Progenitor cell of endocrine pancreas (in vitro differentiated cells): ENCODE measurements at places on chromosomes 2 and 18.

GRCh38 chr2:170975127-170975942 lies 46.3 kb downstream of the GORASP2 start:
- no peak for DNase-seq
- H3K27me3 ChIP-seq: peaks cover 23% of the 10 kb centered on the region
- peak overlapping the region; percentile 64 for H3K27ac ChIP-seq
- no peak overlapping the region for H3K4me3 ChIP-seq
- H3K36me3 ChIP-seq: peaks cover 2% of the 10 kb centered on the region

- H3K27ac ChIP-seq: no peak overlapping the region
- no peaks in the 10 kb centered on the region for H3K27me3 ChIP-seq
- no peaks in the 10 kb centered on the region for H3K36me3 ChIP-seq
- peaks cover 14% of the 10 kb centered on the region for H3K4me1 ChIP-seq
- no peak overlapping the region for H3K4me3 ChIP-seq
Observed at GRCh38 chr2:50143822-50144575, 887.9 kb downstream of the NRXN1 start.

DNA sequence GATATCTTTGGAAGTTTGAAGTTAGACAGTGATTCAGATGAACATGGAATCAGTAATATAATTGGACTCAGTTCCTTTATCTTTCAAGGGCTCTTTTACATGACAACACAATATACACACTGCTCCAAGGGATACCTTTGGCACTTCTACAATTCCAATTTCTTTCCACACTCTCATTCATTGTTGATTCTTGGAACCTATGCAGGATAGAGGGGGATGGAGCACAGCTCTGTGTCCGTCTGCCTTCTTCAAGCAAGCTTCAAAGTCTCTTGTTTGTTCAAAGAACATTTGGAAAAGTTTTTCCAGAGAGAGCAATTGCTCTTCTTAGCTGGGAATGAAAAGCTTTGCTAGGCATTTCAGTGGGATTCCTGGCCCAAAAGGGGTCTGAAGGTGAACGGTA lies 276.2 kb upstream of the ZEB2 start:
- H3K27me3 ChIP-seq: no peaks in the 10 kb centered on the region
- no peak for DNase-seq
- no peak overlapping the region for H3K27ac ChIP-seq
- peaks cover 1% of the 10 kb centered on the region for H3K4me1 ChIP-seq
- no peak overlapping the region for H3K4me3 ChIP-seq

GRCh38 chr2:46794693-46795317 lies 120.8 kb downstream of the MCFD2 start:
- no peak overlapping the region for H3K4me3 ChIP-seq
- no peak for DNase-seq
- H3K27ac ChIP-seq: no peak overlapping the region
- no peaks in the 10 kb centered on the region for H3K27me3 ChIP-seq
- no peaks in the 10 kb centered on the region for H3K36me3 ChIP-seq

GRCh38 chr2:161139098-161139987 lies 20.9 kb upstream of the TANK start:
- H3K36me3 ChIP-seq: no peaks in the 10 kb centered on the region
- no peak overlapping the region for H3K4me3 ChIP-seq
- DNase-seq: no peak
- H3K27ac ChIP-seq: no peak overlapping the region

DNA sequence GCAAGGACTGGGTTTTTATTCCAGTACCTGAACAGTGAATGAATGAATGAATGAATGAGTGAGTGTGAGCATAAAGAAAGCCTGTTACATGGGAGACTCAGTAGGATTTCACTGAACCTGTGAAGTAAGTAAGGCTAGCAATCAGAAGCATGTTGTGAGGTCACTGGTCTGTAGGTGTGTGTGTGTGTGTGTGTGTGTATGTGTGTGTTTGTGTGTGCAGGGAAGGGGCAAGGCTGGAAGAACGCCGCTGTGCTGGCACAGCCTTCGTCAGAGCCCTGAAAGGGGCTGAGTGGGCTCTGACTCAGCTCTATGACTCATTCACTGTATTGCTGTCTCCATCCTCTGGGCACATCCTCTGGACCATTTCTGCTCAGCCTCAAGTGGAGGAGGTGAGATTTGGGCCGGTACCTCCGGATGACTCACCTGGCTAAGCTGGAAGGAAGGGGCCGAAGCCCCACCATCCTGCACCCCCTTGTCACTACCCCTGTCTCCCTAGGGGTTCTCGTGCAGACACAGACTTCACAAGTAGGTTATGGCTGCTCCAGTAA lies 51.4 kb upstream of the MRPL33 start:
- H3K4me1 ChIP-seq: peaks cover 5% of the 10 kb centered on the region
- DNase-seq: no peak
- no peak overlapping the region for H3K27ac ChIP-seq

GRCh38 chr2:23495661-23496114 lies 110.7 kb downstream of the KLHL29 start:
- no peaks in the 10 kb centered on the region for H3K4me1 ChIP-seq
- H3K36me3 ChIP-seq: no peaks in the 10 kb centered on the region
- peaks cover 41% of the 10 kb centered on the region for H3K27me3 ChIP-seq
- no peak overlapping the region for H3K27ac ChIP-seq
- no peak overlapping the region for H3K4me3 ChIP-seq
- no peak for DNase-seq

GRCh38 chr2:84482603-84483002 lies 23.5 kb upstream of the SUCLG1 start:
- no peak overlapping the region for H3K4me3 ChIP-seq
- DNase-seq: no peak
- H3K27me3 ChIP-seq: no peaks in the 10 kb centered on the region
- H3K4me1 ChIP-seq: peaks cover 27% of the 10 kb centered on the region
- H3K27ac ChIP-seq: peak overlapping the region; percentile 20

- no peaks in the 10 kb centered on the region for H3K27me3 ChIP-seq
- DNase-seq: no peak
- no peak overlapping the region for H3K4me3 ChIP-seq
- H3K4me1 ChIP-seq: no peaks in the 10 kb centered on the region
- no peaks in the 10 kb centered on the region for H3K36me3 ChIP-seq
Observed at GRCh38 chr2:213991453-213992108, 419.3 kb upstream of the VWC2L start.

GRCh38 chr2:132901661-132902060 lies 231.7 kb upstream of the LYPD1 start:
- no peak for DNase-seq
- peaks cover 8% of the 10 kb centered on the region for H3K4me1 ChIP-seq
- H3K36me3 ChIP-seq: no peaks in the 10 kb centered on the region
- H3K4me3 ChIP-seq: no peak overlapping the region

- H3K36me3 ChIP-seq: no peaks in the 10 kb centered on the region
- H3K4me3 ChIP-seq: no peak overlapping the region
- H3K4me1 ChIP-seq: no peaks in the 10 kb centered on the region
- no peak for DNase-seq
Observed at GRCh38 chr2:98393354-98393753, 47.1 kb downstream of the CNGA3 start.

DNA sequence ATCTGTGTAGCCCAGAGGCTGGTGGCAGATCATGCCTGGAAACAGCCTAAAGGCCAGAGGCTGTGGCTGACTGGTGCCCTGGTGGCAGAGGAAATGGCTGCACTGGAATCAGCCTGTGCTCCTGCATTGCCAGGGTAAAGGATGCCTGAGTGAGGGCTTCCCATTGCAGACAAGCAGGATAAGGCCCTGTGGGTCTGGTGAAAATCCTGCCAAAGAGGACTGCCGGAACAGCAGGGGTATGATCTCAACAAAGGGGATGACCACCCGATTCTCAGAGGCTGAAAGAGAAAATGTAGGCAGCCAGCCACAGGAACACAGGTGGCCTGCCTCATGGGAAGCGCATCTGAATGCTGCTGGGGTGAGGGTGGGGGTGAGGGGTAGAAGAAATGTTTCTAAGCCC lies 48.2 kb downstream of the FBXO48 start:
- DNase-seq: no peak
- H3K36me3 ChIP-seq: no peaks in the 10 kb centered on the region
- H3K4me1 ChIP-seq: peaks cover 7% of the 10 kb centered on the region

GRCh38 chr2:95350774-95351597 lies 51.5 kb upstream of the FAHD2A start:
- H3K27me3 ChIP-seq: peaks cover 61% of the 10 kb centered on the region
- H3K27ac ChIP-seq: no peak overlapping the region
- no peaks in the 10 kb centered on the region for H3K36me3 ChIP-seq
- DNase-seq: no peak
- no peaks in the 10 kb centered on the region for H3K4me1 ChIP-seq
- H3K4me3 ChIP-seq: no peak overlapping the region

GRCh38 chr2:237315170-237315828 lies 98.7 kb downstream of the COL6A3 start:
- H3K27me3 ChIP-seq: peaks cover 51% of the 10 kb centered on the region
- no peak overlapping the region for H3K4me3 ChIP-seq
- no peaks in the 10 kb centered on the region for H3K36me3 ChIP-seq
- peak overlapping the region; percentile 91 for H3K27ac ChIP-seq
- peak; percentile 14 for DNase-seq

GRCh38 chr2:69100220-69100723 lies 87.3 kb downstream of the ANTXR1 start:
- no peaks in the 10 kb centered on the region for H3K27me3 ChIP-seq
- no peak overlapping the region for H3K27ac ChIP-seq
- no peak for DNase-seq

- no peak overlapping the region for H3K27ac ChIP-seq
- peaks cover 3% of the 10 kb centered on the region for H3K27me3 ChIP-seq
- no peak overlapping the region for H3K4me3 ChIP-seq
- no peaks in the 10 kb centered on the region for H3K4me1 ChIP-seq
- DNase-seq: no peak
Observed at GRCh38 chr2:10947005-10947440, 35.3 kb downstream of the KCNF1 start.

GRCh38 chr2:127407091-127407490 lies 11.1 kb upstream of the PROC start:
- peak overlapping the region; percentile 40 for H3K4me3 ChIP-seq
- no peak for DNase-seq

DNA sequence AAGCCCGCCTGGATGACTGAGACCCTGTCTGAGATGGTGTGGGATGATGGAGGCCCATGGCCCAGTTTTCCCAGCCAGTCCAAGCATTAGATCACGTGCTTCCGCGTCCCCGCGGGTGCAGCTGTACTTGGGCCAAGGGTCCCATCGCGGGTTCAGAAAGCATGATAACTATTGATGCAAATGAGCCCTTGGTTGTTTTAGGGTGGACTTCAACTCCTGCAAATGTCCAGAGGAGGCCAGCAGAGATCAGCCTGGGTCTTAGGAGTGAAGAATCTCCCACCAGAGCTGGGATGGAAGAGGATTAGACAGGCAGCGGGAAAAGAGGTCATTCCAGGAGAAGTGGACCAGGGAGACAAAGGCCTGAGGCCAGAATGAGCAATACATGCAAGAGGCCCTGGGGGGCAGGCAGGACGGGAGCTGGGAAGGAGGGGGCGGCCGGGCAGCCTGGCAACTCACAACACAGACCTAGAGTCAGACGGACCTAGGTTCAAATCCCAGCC lies 89.9 kb upstream of the TMEM247 start:
- H3K36me3 ChIP-seq: no peaks in the 10 kb centered on the region
- no peak overlapping the region for H3K4me3 ChIP-seq
- H3K27ac ChIP-seq: no peak overlapping the region

DNA sequence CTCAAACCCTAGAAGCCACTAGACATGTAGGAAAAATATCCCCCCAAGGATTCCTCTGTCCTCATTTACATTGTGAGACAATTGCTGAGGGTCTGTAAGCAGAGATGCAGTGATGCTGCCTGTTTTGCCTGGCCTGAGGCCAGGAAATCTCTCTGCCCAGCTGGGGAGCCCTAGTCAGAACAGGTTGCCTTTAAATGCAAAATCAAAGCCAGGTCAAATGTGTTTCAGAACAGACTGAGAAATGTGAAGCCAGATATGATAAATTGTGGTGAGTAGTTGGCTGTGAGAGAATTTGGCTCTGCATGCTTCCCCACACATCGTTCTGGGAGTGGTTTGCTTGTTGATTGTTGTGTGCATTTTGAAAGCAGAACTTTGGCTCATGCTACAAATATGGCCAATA lies 38.4 kb upstream of the NXPH2 start:
- no peaks in the 10 kb centered on the region for H3K27me3 ChIP-seq
- no peak overlapping the region for H3K27ac ChIP-seq
- H3K4me3 ChIP-seq: no peak overlapping the region
- H3K36me3 ChIP-seq: no peaks in the 10 kb centered on the region
- H3K4me1 ChIP-seq: no peaks in the 10 kb centered on the region
- DNase-seq: no peak

DNA sequence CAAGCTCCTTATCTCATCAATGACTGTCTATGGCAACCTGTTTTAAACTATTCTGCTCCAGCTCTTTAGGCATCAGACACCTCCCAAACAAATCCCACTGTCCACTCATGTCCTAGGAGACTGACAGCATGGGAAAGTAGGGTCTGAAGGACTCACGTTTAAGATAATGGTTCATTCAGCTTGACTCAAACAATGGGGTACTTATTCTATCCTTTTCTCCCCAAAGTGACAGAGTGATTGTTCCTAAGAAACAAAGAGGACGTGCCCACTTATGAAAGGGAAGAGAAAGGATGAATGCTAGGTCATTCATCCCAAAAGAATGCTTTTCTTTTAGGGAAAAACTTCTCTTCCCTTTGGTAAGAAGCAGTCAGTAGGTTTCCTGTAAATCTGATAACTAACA lies 41.9 kb downstream of the ALK start:
- no peak for DNase-seq
- no peak overlapping the region for H3K27ac ChIP-seq
- no peak overlapping the region for H3K4me3 ChIP-seq
- H3K4me1 ChIP-seq: no peaks in the 10 kb centered on the region

DNA sequence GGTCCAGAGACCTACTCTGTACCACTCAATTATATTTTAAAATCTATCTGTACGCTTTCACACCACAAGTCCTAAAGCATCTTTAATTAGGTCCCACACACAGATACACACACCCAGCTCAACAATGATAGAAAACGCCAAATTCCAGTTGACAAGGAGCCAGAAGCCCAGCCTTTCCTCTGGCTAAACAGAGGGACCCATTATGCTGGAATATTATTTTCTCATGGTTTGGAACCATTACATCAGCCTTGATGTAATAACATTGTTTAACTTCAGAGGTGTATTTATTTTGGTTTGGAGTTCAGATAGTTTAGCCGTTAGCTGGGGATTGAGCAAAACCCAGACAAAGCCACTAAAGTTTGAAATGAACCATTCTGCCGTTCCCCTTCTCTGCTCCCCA lies 14.0 kb upstream of the INHBB start:
- no peaks in the 10 kb centered on the region for H3K36me3 ChIP-seq
- no peak for DNase-seq
- H3K27me3 ChIP-seq: peaks cover 64% of the 10 kb centered on the region
- no peak overlapping the region for H3K27ac ChIP-seq

DNA sequence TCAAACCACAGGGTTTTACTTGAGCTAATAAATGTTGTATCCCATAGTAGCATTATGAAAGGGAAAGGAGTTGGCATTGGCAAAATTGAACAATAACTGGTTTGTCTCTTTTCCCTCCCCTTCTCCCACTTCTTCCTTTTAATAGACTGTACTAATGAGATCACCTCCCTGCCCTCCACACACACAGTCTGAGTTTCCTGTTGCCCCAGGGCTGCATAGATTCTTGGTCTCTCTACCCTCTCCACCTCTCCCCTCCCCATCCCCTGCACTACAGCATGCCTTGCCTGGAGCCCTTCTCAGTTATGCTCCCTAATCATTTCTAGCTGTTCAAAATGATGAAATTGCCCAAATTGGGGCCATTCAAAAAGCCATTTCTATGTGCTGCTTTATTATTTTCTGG lies 37.2 kb upstream of the NEMP2 start:
- DNase-seq: no peak
- peaks cover 9% of the 10 kb centered on the region for H3K36me3 ChIP-seq
- no peak overlapping the region for H3K27ac ChIP-seq
- peaks cover 7% of the 10 kb centered on the region for H3K4me1 ChIP-seq
- H3K4me3 ChIP-seq: no peak overlapping the region
